NCI-H446 (cell line): ENCODE measurements at places on chromosomes 1 and 21.

- DNase-seq: no peak
Observed at GRCh38 chr1:160863774-160864131, 1.1 kb upstream of the CD244 start.

DNA sequence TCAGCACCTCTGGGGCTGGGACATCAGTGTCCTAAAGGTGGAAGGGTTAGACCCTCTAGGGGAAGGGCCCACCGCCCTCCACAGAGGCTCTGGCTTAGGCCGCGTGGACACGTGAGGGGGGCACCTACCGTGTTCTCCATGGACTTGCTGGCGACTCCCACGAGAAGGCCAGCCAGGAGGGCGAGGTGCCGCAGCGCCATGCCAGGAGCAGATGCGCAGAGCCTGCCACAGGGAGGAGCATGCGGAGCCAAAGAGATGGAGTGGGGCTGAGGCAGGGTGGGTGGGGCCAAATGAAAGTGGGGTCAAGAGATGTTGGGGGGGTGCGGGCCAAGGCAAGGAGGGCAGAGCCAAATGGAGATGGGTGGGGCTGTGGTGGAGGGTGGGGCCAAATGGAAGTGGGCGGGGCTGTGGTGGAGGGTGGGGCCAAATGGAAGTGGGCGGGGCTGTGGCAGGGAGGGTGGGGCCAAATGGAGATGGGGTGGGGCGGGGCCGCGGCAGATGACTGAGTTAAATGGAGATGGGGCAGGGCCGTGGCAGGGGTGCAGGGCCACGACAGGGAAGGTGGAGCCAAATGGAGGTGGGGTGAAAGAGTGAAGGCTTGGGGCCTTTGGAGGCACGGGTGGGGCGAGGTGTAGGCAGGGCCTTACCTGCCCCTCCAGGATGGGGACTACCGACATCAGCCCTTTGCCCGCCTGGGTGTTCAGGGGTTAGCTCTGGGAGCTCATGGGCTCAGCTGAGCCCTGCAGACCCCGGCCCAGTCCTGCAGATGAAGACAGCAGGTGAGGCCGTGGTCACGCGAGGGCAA, 17.4 kb upstream of the RNF223 start:
- no peak for DNase-seq

DNA sequence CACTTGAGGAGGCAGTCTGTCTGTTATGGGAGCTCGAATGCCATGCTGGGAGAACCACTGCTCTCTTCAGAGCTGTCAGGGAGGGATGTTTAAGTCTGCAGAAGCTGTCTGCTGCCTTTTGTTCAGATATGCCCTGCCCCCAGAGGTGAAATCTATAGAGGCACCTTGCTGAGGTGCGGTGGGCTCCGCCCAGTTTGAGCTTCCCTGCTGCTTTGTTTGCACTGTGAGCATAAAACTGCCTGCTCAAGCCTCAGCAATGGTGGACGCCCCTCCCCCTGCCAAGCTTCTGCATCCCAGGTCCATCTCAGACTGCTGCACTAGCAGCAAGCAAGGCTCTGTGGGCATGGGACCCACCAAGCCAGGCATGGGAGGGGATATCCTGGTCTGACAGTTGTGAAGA, 247.5 kb downstream of the LMX1A start:
- no peak for DNase-seq

DNA sequence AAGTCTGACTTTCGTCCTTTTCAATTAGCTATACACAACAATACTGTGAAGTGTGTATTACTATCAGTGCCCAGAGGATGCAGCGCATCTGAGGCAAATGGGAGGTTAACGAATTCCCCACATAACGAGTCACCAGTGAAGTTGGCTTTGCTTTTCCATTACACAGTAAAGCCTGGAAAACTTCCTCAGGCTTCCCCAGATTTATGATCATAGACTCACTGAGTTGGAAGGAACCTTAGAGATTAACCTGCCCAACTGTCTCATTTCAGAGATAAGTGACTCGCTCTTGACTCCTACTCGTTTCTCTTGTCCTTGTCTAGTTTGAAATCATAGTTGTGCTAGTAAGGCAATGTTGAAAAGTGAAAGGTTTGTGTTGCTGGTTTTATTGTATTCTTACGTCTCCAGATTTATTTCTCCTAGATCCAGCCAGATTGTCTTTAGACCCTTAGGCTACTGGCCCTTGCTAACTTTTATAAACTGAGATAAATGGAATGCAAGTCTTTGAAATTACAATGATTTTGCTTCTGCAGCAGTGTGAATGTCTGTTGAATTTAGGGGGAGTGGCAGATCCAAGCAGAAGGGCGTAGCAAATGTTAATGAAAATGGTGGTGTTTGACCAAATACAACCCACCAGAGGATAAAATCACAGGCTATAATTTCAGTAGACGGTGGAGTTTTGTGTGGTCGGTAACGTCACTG, 17.3 kb downstream of the S1PR1 start:
- peak; percentile 70 for DNase-seq

- DNase-seq: no peak
Observed at GRCh38 chr1:8903410-8903809, 24.9 kb upstream of the ENO1 start.

- no peak for DNase-seq
Observed at GRCh38 chr1:91054780-91055481, 33.1 kb upstream of the ZNF644 start.

GRCh38 chr1:202291961-202292712, 49.6 kb downstream of the UBE2T start:
- peak; percentile 84 for DNase-seq

GRCh38 chr1:53410100-53410541, 49.1 kb upstream of the DMRTB1 start:
- no peak for DNase-seq

DNA sequence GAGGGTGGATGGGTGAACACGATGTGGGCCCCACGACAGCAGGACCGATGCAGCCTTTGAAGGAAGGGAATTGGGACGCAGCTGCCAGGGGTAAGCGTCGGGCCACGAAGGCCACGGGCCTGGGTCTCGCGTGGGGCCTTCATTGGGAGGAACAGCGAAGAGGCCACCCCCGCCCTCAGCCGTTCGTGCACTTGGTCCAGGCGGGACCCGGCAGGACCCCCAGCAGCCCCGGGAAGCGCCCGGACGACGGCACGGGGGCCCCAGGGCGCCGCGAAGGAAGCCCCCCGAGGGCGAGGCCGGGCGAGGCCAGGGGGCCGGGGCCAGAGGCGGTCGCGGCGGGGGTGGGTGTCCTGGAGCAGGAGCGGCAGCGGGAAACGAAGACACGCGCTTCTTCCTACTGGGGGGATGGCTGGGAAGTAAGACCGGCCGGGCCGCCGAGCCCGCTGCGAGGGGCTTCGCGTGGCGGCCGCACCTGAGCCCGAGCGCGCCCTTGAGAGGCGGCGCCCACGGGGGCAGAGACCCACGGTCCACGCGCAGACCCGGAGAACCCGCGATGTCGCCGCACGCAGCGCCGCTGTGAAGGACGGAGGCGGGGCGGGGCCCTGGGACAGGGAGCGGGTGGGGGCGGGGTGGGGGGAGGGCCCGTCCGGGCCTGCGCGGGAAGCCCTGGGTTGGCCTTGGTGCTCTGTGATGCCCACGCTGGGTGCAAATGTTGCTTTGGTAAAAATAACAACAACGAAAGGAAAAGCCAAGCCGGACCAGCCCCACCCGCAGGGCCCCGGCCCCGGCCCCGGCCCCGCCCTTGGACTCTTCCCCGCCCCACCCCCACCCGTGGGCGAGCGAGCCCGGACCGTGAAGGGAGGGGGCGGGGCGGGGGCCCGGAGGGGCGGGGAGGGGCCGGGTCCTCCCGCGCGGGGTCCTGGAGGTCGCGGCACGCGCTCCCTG, 56.0 kb upstream of the ADARB1 start:
- no peak for DNase-seq

GRCh38 chr1:156677616-156678596, 699 bp upstream of the NES start:
- peak; percentile 78 for DNase-seq

GRCh38 chr1:88802404-88802803, 89.0 kb downstream of the GTF2B start:
- DNase-seq: no peak

DNA sequence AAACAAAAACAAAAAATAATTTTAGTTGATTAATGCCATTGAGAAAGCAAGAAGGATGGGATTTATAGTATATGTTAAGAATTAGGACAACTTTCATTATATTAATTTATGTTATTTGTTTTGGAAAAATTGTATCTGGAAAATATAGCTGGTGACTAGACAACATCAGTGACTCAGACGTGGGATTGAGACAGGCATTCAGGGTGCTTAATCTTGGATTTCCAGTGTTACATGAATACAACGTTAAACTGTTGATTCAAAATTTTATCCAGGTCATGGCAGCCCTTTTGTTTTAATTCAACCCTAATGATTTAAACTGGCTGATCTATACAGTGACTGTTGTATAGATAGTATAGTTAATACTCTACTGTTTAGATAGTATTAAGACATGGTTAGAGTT, 827.1 kb upstream of the B3GALT2 start:
- no peak for DNase-seq

DNA sequence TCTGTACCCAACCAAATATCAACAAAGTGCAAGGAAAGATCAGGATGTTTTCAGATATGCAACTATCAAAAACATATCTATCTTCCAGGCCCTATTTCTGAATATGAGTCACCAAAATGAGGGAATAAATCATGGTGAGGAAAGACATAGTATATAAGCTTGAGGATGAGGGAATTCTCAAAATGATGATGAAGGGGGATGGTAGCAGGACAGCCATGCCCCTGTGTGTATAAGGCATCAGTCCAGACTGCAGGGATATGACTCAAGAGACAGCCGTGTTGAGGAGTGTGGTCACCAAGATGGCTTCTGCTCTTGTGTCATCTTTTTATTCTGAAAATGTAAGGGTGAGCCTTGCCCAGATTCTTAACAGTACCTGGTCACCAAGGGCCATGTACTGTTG, 4.4 kb upstream of the WDR64 start:
- no peak for DNase-seq

GRCh38 chr1:229768232-229768631, 142.2 kb downstream of the URB2 start:
- no peak for DNase-seq

DNA sequence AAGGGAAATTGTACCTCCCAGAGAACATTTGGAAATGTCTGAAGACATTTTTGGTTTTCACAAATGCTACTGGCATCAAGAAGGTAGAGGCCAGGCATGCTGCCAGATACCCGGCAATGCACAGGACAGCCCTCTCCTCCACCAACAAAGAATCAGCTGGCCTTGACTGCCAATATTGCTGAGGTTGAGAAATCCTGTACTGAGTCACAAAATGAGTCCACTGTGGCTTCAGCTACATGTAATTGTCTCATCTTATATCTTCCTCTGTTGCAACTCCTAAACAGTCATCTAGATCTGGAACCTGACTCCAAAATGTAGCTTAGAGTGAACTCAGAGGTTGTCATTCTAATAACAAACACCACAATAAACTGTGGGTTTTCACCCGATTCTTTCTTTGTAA, 327.5 kb upstream of the POGK start:
- DNase-seq: no peak

GRCh38 chr1:111769517-111770146, 13.9 kb downstream of the DDX20 start:
- peak; percentile 83 for DNase-seq

DNA sequence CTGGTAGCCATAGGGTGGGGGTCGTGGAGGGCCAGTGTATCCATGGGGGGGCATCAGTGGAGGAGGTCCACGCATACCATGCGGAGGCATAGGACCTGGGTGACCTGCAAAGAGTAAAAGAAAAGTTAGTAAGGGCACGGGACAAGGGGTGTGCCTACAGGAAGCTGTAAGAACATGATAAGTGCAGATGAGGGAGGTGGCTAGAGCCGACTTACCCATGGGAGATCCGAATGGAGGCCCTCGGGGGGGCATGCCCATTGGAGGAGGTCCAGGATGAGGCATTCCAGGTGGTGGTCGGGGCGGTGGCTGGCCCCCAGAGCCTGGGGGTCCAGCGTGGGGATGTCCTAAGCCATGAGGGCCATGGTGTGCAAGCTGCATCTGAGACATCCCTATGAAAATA, 4.0 kb downstream of the SF3B4 start:
- DNase-seq: no peak

- DNase-seq: no peak
Observed at GRCh38 chr21:31257265-31257664, 86.8 kb downstream of the TIAM1 start.

DNA sequence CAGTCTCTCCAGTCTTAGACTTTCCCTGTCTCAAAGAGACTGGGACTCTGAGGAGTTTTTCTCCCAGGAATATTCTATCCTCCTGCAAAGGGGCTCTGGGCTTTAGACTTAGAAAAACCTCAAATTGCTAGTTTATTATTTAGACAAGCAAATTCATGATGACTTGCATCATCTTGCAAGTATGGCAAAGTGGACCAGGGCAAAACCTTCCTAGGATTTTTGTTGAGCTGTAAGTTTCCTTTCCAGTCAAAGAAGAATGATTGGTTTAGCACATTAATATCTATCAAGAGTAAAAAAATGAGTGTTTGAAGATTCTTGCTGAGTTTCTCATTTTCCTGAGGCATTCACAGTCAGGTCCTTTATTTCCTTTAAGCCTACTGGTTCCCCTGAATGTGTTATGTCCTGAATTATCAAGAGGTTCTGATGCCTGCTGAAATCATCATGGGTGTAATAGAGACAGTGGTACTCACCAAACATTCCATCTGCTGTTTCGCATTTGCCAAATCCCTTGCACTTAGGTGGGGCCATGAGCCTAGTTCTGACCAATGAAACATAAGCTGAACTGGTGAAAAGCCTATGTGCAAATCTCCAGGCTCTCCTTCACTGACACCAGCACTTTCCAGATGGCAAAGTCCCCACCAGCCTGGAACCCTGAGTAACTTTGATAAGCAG, 25.2 kb upstream of the SPAG17 start:
- DNase-seq: peak; percentile 78

GRCh38 chr1:109240158-109241152, 8.9 kb upstream of the CELSR2 start:
- DNase-seq: peak; percentile 58

- DNase-seq: peak; percentile 43
Observed at GRCh38 chr1:46173361-46173856, 1.5 kb upstream of the TSPAN1 start.

- no peak for DNase-seq
Observed at GRCh38 chr1:58881471-58881994, 97.7 kb upstream of the JUN start.

GRCh38 chr1:115685029-115685705, 43.4 kb downstream of the VANGL1 start:
- no peak for DNase-seq

GRCh38 chr1:81597720-81598426, 202.9 kb upstream of the ADGRL2 start:
- DNase-seq: no peak

DNA sequence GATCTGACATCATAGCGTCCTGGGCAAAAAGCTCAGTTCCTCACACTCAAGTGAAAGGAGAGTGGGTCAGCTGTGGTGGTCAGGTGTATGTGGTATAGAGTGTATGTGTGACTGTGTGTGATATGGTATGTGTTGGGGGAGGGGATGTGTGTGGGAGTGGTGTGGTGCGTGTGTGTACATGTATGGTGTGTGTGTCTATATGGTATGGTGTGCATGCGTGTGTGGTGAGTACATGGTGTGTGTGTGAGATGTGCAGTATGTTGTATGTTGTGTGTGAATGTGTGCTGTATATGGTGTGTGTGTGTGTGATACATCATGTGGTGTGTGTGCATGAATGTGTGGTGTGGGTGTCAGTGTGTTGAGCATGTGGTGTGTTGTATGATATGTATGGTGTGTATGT, 20.9 kb downstream of the FAM3B start:
- no peak for DNase-seq

- no peak for DNase-seq
Observed at GRCh38 chr21:34553151-34553952, 41.3 kb upstream of the KCNE1 start.

- DNase-seq: peak; percentile 57
Observed at GRCh38 chr1:154405747-154406571, 816 bp downstream of the IL6R start.

GRCh38 chr1:1092894-1093609, 18.9 kb upstream of the RNF223 start:
- no peak for DNase-seq

GRCh38 chr1:182392050-182393028, 749 bp upstream of the GLUL start:
- peak; percentile 45 for DNase-seq
